ENCODE measurements at places on chromosomes 12 and 14.

GRCh38 chr14:99041820-99042174 is 230.2 kb downstream of the BCL11B start:
- no peak for DNase-seq

DNA sequence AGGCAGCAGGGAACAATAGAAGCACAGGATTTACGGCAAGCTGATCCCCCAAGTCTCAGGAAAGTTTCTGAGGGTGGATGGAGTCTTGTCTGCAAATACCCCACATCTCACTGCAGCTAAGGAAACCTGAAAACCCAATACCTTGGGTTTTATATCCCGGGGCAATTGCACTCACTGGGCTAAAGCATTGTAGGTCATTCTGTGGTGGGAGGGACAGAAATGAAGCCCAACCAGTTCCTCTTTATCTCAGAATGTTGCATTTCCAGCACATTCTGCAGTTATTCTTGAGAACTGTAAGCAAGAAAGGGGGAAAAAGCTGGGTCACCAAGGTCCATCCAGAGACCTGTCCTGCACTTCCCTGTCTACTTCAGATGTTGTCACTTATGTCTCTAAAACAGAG is 39.8 kb downstream of the C12orf42 start:
- no peak for DNase-seq

- DNase-seq: no peak
Measured at GRCh38 chr14:89750908-89751392, 203.6 kb downstream of the EFCAB11 start.

GRCh38 chr12:30630979-30631285 is 64.7 kb downstream of the IPO8 start:
- DNase-seq: no peak

DNA sequence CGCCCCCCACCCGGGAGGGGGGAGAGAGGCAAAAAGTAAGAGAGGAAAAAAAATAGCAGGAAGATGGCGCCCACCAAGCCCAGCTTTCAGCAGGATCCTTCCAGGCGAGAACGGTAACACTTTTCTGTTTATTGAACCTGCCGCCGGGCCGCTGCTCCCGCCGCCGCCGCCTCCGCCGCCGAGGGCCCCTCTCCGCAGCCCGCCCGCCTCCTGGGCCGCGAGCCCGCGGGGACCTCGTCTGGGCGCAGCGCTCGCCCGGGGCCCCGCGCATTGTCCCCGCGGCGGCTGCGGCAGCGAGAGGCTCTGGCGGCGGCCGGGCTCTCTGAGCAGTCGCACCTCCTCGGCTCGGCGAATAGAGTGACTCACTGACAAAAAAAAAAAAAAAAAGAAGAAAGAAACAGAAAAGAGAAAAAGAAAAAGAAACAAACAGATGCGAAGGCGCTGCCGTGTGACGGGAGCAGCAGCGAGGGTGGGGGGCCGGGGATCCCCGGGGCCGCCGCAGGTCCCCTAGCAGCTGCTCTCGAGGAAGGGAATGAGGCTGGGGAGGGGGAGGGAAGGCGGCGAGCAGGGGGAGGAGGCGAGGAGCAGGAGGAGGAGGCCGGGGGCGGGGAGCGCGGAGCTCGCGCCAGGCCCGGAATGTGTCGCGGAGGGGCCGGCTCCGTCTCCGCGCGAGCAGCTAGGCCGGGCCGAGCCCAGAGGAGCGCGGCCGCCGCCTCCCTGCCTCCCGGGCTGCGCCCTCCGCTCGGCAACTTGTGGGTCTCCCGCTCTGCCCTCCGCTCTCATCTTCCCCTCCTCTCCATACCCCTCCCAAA is 781 bp downstream of the NPAS3 start:
- peak; percentile 75 for DNase-seq

DNA sequence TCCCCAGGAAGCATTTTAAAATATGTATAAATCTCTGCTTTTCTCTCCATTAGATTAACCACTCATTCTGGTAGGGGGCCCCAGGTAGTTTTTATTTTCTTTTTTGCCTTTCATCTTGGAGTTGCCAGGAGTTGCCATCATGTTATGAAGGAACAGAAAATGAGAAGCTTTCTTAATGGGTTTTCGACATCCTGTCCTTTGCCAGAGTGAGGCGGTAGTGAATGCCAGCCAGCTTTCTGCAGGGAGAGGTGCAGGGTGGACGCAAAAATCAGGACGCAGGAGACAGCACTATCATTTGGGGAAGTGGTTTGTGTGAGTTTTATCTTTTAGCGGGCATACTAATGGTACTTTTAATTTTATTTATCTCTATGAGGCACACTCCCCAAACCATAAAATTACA is 1.7 kb downstream of the RASSF8 start:
- DNase-seq: no peak

DNA sequence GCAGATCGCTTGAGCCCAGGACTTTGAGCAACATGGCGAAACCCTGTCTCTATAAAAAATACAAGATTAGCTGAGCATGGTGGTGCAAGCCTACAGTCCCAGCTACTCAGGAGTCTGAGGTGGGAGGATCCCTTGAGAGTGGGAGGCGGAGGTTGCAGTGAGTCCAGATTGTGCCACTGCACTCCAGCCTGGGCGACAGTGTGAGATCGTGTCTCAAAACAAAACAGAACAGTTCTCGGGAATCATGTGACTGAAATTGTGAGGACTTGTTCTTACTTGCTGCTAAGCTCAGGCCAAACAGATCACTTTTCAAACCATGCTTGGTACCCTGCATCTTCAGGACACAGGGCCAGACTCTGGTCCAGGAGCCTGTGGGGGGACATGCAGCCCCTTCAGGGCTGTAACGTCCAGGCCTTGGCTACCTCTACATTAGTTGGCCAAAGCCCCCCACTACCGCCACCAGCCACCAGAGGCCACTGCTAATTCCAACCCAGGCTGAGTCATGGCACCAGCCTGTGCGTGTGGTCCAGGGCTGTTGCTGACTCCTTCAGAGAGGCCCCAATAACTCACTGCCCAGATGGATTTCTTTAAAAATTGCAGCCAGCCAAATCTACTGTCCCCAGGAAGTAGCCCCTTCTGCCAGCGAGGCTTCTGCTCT is 33.4 kb upstream of the SYNDIG1L start:
- DNase-seq: no peak

GRCh38 chr12:95445884-95446505 is 28.0 kb upstream of the METAP2 start:
- no peak for DNase-seq

- peak; percentile 79 for DNase-seq
Measured at GRCh38 chr12:98516111-98516873, 902 bp downstream of the TMPO start.

- no peak for DNase-seq
Measured at GRCh38 chr14:49569281-49569680, 16.9 kb downstream of the RPS29 start.

DNA sequence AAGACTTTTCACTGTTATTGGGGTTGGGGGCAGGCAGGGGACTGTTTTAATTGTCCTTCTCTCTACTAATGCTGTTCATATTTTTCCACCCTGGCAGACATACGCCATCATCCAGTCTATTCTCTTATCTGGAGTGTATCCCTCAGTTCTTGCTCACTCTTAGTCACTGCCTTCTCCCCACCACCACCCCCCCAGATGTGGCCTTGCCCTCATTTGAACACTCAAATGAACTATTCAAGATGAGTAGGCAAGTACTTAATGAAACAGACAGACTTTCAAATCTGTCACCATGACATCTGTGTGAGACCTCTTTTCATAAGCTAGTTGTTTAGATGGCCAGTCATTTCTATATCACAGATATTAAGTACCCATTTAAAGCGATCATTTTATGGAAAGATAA is 10.1 kb downstream of the NUDT4 start:
- DNase-seq: no peak

- DNase-seq: no peak
Measured at GRCh38 chr14:51783765-51784164, 76.6 kb upstream of the GNG2 start.

- DNase-seq: no peak
Measured at GRCh38 chr14:61608245-61609165, 86.8 kb upstream of the HIF1A start.

All from upper lobe of right lung (tissue), 1 donor.